ENCODE measurements at places on chromosomes 6 and 20.
A peak's percentile ranks its signal among the peaks of the same experiment; 100 is the strongest.

DNA sequence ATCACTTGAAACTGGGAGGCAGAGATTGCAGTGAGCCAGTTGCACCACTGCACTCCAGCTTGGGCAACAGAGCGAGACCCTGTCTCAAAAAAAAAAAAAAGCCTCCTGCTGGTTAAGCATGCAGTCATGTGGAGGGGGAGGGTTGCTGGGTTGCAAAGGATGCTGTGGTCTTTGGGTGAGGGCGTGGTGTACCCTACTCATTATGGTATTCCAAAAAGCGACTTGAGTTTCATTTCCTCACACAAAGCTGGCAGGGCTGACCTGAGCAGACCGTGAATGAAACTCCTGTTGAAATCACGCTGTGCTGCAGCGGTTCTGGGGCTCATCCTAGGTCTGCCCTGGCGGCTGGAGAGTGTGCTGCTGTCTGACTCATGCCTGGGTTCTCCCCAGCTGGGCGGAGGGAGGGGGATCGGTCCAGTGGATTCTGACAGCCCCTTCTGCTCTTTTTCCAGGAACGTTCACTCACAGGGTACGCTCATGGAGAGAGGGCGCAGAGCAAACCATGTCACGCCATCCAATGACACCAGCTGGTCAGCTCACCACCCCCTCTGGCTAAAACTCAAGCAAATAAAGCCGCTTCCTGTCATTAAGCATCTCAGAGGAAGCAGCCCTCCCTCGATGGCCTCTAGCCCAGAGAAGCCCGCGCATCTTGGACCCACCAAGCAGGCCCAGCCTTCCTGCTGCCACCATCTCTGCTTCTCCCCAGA is 166.2 kb downstream of the SCML4 start:
- no peak for DNase-seq

DNA sequence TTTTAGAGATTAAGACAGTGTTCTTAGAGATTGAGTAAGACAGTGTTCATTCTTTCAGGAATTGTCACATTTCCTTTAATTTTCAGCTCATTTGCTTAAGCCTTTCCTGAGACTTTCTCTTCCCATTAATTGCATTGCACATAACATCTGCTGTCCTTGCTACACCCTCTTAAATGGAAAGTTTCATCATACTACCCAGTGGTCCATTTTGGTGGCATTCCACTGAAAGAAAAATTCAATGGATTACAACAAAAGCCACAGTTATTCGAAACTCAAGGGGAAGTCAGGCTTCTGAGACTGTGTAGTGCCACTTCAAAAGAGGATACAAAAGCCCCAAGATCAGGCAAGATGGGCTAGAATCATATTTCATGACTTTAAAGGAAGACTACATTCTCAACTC is 64.0 kb downstream of the RSPO3 start:
- DNase-seq, result no peak

DNA sequence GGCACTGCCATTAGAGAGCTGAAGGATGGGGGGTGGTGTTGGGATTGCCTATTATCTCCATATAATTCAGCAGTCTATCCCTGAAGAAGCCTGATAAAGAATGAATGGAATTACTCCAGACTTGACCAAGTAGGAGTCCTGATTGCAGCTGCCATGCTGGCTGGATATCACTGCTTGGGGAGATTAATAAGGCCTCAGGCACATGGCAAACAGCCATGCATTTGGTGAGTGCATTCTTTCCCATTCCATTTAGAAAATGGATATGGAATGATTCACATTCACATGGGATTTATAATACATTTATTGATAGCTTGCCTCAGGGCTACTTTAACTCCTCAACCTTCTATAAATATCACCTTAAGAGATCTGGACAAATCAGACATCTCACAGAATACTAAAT is 49.6 kb upstream of the HLA-A start:
- no peak for DNase-seq

GRCh38 chr6:96972689-96973088 is 48.2 kb downstream of the KLHL32 start:
- DNase-seq, result no peak

- no peak for DNase-seq
Observed at GRCh38 chr6:145630598-145630997, 104.7 kb downstream of the EPM2A start.

DNA sequence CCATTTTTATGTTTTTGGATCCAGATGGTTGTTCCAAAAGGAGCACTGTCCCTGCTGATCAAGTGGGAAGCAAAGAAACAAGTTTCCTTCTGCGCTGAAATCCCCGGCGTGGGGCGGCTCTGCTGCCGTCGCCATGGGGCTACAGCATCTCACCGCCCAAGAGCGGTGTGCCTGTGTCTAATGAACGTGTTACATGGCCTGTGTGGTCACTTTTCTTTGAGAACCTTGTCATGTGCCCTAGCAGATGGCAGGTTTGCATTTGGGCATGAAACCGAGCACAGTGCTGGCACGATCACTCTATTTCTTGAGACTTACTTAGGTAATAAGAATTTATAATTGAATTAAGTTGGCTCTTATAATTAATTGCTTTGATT is 51.9 kb downstream of the ZDHHC14 start:
- DNase-seq, result no peak

DNA sequence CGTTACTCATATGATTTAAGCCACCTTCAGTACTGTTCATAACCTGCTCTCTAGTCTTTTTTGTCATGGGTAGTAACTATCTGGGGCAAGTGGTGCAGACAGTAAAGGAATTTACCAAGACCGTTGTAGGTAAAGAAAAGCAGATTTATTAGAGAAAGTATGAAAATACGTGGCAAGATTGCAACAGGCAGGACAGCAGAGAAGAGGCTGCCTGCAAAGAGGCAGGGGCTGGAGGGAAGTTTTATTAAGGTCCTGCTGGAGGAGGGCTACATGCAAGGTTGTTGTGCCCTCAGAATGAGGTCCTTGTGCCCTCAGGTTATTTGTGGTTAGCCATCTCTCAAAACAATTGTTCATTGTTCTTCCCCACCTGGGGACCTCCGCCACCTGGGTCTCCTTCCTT is 444.3 kb downstream of the BCKDHB start:
- no peak for DNase-seq

- no peak for DNase-seq
Observed at GRCh38 chr20:58146081-58146745, 82.2 kb downstream of the ANKRD60 start.

DNA sequence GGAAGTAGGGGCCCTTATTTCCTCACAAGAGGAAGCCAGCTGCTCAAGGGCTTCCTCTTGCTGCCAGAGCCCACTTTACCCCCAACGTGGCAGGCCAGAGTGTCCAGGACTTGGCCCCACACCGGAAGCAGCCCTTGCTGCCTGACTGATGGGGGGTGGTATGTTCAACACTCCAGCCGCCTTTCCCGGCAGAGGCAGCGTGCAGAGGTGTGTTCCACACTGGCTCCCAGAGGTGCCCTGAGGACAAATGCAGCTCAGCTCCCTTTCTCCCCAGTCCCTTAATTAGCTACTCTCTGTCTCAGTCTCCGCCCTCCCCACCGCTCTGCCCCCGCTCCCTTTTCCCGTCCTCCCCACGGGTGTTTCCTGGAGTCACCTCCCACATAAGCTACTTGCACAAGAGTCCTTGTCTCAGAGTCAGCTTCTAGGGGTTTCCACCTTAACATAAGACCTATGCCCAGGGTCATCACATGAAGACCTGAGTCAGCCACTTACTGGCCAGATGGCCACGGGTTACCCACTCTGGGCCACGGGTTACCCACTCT is 61.7 kb upstream of the SHLD1 start:
- DNase-seq, result no peak

DNA sequence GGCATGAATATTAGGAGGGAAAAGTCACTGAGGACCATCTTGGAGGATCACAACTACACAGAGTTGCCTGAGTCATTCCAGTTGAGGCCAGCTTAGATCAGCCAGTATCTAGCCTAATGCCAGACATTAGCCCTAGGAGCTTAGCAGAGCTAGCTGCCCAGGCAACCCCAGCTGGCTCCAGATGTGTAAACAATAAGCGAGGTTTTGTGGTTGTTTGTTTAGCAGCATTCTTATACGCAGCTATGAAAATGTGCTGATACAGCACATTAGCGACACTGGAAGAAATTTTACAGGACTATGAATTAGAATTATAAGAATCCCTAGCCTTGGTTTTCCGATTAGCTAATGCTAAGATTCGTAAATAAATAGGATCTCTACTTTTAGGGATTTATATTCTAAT is 59.3 kb downstream of the BTBD3 start:
- no peak for DNase-seq

- no peak for DNase-seq
Observed at GRCh38 chr6:154526996-154527395, 16.5 kb upstream of the CNKSR3 start.

GRCh38 chr6:148954934-148955333 is 208.1 kb downstream of the UST start:
- no peak for DNase-seq

- peak; percentile 25 for DNase-seq
Observed at GRCh38 chr6:105994591-105995390, 91.3 kb upstream of the PRDM1 start.

GRCh38 chr6:80095600-80095999 is 10.9 kb upstream of the BCKDHB start:
- no peak for DNase-seq

DNA sequence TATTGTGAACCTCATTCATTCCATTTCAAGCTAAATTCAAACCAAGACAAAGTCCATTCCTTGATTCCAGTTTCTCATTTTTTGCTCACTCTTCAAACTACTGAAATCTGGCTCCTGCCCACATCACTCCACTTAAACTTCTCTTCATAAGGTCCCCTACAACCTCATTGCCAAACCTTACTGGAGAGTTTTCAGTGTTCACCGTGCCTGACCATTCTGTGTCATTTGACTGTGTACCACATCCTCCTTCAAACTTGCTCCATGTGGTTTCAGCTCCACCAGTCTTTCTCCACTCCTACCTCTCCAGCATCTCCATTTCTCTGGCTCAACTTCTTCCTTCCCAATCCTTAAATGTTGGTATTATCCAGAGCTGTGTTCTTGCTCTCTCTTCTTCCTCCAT is 38.5 kb upstream of the TAB2 start:
- DNase-seq, result no peak

GRCh38 chr6:108113557-108114519 is 39.3 kb upstream of the OSTM1 start:
- no peak for DNase-seq

DNA sequence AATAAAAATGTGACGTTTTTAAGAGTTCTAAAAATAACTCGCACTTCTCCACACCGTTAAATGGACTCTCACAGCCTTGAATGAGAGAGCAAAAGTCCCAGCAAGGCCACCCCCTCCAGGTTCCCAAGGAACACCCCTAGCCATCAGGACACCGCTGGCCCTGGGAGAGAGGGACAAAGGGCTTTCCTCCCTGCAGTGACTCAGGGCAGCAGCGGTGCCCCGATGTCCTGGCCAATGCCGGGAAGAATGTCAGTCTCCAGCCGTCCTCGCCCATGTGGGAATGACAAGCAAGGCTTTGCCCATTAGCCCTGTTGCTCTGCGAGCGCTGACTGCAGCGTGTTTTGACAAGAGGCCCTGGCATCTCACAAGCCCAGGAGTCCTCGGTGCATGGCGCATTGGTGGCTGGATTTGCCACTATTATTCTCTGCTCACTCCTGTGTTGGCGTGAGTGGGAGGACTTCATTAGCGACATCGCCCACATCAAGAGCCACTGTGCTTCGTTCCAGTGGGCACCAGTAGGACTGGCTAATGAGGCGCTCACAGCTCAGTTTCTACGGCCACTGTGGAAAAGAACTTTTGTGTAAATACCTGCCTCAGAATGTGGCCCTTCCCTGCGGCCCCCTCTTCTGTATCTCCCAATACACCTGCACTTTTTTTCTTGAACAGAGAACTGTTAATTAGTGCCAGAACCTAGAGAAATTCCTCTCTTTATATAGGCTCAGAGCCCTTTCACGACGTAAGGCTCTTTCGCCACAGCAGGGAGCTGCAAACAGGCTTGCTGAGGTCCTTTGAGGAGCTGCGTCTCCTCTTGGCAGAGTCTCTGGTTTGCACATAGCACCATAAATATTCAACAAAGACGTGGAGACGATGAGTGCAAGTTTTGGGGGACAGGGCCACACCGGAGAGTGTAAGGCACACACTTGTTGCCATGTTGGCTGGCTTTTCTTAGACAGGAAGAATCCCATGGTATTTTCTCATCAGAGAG is 336.6 kb downstream of the TAF4 start:
- DNase-seq, result no peak

DNA sequence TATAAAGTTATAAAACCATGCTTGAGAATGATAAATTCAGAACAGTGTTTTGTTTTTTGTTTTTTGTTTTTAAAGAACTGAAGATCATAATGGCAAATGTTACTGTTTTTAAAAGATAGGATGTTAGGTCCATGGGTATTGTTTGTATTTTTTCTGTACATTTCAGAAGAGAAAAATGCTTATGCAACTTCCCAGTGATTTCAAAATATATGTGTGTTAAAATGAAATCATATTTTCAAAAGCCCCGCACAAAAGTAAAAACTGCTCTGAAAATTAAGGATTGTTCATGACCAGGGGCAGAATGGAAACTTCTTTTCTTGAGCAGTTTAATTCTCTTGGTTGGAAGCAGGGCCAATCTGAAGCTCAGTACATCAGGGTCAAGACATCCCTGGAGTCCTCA is 109.2 kb upstream of the SIRPG start:
- DNase-seq, result no peak

GRCh38 chr6:11237428-11237827 is 5.0 kb upstream of the NEDD9 start:
- no peak for DNase-seq

DNA sequence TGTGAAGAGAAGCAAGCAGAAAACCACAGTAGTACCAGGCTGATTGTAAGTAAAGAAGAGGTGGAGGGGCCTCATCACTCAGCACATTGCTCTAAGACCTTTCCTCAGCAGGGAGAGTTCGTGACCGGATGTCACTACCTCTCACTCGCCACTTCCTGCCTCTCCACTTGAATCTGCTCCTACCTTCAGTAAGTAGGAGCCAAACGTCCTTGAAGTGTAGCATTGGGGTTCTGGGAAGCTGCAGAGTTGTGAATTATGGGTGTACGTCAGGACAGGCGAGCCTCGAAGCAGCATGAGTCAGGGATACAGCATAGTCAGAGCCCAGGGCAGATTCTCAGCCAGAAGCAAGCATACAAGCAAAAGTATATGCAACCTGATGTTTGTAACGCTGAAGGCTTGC is 224.9 kb downstream of the PHACTR1 start:
- DNase-seq, result no peak

DNA sequence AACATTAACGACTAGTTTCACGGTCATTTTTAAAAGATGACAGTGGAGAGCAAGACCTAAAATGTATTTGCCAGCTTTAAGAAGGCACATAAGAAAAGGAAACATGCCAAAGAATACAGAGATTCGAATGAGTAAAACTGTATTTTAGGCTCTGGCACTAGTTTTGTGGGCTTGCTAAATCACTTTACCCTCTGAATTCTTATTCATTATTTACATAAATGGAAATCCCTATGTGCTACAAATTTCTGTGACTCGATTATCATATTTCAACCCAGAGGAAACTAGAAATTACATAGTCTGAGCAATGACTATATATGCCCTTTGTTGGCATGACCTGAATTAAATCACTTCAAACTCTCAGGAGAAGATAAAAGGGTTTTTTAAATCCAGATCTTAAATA is 441.7 kb upstream of the RNF217 start:
- no peak for DNase-seq

GRCh38 chr6:105485456-105485855 is 82.6 kb upstream of the PREP start:
- DNase-seq, result no peak
